ENCODE measurements at places on chromosomes 11 and 22. TPM values are rescaled to one million over a fixed set of nuclear protein-coding genes. Genes with fewer than 3 reads are reported as not detected.

Gene ZDHHC8
- 83.9 TPM for total RNA-seq

Gene KIF18A
- total RNA-seq = 13.1 TPM

DNA sequence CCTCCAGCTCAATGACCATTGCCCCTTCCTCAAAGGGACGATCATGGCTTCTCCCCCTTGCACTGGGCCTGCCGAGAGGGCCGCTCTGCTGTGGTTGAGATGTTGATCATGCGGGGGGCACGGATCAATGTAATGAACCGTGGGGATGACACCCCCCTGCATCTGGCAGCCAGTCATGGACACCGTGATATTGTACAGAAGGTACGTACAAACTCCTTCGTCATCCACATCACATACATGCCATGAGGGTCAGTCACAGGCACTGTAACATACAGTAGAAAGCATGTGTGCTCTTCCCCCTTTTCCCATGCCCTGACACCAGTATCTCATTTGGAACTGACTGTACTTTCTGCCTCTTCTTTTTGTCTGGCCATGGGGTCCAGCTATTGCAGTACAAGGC lies 4.0 kb downstream of the TAF10 start:
- H3K36me3 ChIP-seq = peaks cover 34% of the 10 kb centered on the region
- no peak overlapping the region for H3K27ac ChIP-seq
- H3K4me1 ChIP-seq = peaks cover 46% of the 10 kb centered on the region
- H3K27me3 ChIP-seq = no peaks in the 10 kb centered on the region
- H3K4me3 ChIP-seq = no peak overlapping the region
- DNase-seq = no peak

- no peaks in the 10 kb centered on the region for H3K36me3 ChIP-seq
- peaks cover 4% of the 10 kb centered on the region for H3K27me3 ChIP-seq
- H3K4me1 ChIP-seq = no peaks in the 10 kb centered on the region
- H3K4me3 ChIP-seq = no peak overlapping the region
- DNase-seq = peak; percentile 44
- H3K27ac ChIP-seq = no peak overlapping the region
These were observed 21.3 kb downstream of the IZUMO1R start for GRCh38 chr11:94325681-94326080.

- H3K27ac ChIP-seq = no peak overlapping the region
- no peak overlapping the region for H3K4me3 ChIP-seq
- H3K36me3 ChIP-seq = no peaks in the 10 kb centered on the region
- H3K27me3 ChIP-seq = peaks cover 4% of the 10 kb centered on the region
- no peaks in the 10 kb centered on the region for H3K4me1 ChIP-seq
- DNase-seq = no peak
These were observed 64.6 kb downstream of the GDPD4 start for GRCh38 chr11:77236901-77237300.

- DNase-seq = no peak
- H3K4me1 ChIP-seq = peaks cover 26% of the 10 kb centered on the region
- peaks cover 5% of the 10 kb centered on the region for H3K27me3 ChIP-seq
- H3K4me3 ChIP-seq = no peak overlapping the region
These were observed 26.5 kb downstream of the GLB1L2 start for GRCh38 chr11:134358165-134358855.

DNA sequence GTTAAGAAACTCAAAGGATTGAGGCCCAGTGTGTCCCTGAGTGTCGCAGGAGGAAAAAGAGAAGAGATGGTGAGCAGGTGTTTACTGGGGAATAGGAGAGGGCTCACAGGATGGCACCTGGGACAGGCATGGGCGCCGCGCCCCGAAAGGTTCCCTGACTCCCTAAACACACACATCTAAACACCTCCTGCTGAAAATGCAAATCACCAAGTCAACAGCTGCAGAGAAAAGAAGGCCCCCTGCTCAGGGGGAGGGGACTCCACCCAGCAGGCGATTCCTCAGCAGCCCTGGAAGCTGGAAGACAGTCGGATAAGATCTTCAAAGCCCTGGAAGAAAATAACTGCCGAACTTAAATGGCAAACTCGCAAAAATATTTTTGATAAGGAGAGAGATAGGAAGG lies 377.2 kb downstream of the BRD1 start:
- no peaks in the 10 kb centered on the region for H3K4me1 ChIP-seq
- DNase-seq = no peak
- no peak overlapping the region for H3K4me3 ChIP-seq
- H3K27me3 ChIP-seq = peaks cover 6% of the 10 kb centered on the region
- no peak overlapping the region for H3K27ac ChIP-seq

DNA sequence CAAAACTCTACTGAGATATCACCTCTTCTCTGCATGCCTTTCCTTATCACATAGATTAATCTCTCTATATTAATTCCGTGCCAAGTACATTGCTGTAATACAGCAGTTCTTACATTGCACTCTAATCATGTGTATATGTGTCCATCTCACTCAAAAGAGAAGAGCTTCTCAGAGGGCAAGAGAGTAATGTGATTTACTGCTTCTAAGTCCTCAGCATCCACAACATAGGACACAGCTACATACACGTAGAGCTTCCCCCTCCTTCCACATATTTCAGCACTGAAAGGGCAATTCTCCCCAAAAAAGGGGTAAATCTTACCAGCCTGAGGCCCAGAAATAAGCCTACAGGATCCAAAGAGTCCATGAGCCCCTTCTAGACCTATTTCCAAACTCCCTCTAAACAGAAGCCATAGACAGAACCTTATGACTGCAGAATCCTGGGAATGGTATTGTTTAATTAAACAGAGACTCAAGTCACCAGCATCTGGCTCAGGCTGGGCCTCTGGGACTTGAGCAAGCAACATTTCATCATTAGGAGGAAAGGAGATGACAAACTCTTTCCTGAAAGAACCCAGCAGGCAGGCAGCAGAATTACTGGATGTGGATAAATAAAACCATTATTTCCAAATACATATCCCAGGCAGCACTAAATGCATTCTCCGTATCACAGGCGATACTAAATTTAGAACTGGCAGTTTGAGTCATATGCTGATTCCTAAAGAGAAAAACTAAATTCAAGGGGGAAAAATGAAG lies 87.2 kb downstream of the KCNC1 start:
- no peak overlapping the region for H3K4me3 ChIP-seq
- H3K27me3 ChIP-seq = no peaks in the 10 kb centered on the region
- no peak overlapping the region for H3K27ac ChIP-seq
- no peaks in the 10 kb centered on the region for H3K4me1 ChIP-seq
- no peak for DNase-seq

DNA sequence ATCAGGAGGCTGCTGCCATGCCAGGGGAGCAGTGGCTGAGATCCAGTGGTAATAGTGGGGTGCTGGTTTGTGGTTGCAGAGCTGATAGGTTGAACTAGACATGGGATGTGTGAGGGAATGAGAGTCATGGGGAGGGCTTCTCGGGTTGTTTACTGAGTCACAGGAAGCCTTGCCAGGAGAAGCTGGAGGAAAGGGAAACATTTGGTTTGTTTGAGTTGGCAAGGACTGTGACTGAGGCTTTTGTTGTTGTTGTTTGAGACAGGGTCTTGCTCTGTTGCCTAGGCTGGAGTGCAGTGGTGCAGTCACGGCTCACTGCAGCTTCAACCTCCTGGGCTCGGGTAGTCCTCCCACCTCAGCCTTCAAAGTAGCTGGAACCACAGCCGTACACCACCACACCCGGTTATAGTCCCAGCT lies 49.3 kb downstream of the CABIN1 start:
- DNase-seq = no peak
- H3K27ac ChIP-seq = peak overlapping the region; percentile 61
- no peaks in the 10 kb centered on the region for H3K27me3 ChIP-seq
- no peaks in the 10 kb centered on the region for H3K4me1 ChIP-seq
- peaks cover 53% of the 10 kb centered on the region for H3K36me3 ChIP-seq

GRCh38 chr22:27725661-27726060 lies 75.9 kb downstream of the MN1 start:
- no peaks in the 10 kb centered on the region for H3K36me3 ChIP-seq
- H3K27me3 ChIP-seq = no peaks in the 10 kb centered on the region
- no peak overlapping the region for H3K27ac ChIP-seq
- H3K4me3 ChIP-seq = no peak overlapping the region
- no peaks in the 10 kb centered on the region for H3K4me1 ChIP-seq

DNA sequence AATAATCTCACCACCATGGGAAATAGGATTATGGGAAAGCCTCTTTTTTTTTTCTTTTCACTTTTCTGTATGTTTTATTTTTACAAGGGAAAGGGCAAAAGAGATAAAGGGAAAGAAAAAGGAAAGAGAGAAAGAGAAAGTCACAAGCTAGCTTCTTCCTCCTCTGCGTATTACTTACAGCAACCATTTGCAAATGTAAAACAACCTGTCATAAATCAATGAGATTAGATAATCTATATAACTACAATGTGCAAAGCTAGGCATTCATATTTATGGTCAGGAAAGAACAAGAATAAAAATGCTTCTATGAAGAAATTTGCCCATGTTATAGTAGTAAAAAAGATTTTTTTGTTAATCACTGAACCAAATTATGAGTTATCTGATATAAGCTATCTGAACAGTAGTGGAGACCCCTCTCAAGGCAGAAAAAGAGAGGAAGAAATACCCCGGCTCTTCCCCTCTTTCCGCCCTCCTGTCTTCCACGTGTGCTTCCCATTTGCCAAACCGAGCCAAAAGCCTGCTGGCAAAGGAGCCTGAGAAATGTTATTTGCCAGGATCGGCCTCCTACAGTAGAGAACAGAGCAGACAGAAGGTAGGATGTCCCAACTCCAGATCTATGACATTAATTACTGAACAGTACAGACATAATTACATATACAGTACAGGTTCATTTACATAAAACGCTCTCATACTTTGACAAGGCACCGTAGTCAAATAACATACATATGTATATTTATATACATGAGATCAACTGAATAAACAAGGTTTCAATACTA lies 50.2 kb downstream of the ARHGAP32 start:
- no peak for DNase-seq
- H3K36me3 ChIP-seq = no peaks in the 10 kb centered on the region
- no peaks in the 10 kb centered on the region for H3K4me1 ChIP-seq
- H3K27me3 ChIP-seq = no peaks in the 10 kb centered on the region
